GM13977 (cell line): ENCODE measurements at places on chromosomes 11 and 22.

GRCh38 chr22:48535868-48536540, 1291.7 kb downstream of the BRD1 start:
- DNase-seq = no peak

DNA sequence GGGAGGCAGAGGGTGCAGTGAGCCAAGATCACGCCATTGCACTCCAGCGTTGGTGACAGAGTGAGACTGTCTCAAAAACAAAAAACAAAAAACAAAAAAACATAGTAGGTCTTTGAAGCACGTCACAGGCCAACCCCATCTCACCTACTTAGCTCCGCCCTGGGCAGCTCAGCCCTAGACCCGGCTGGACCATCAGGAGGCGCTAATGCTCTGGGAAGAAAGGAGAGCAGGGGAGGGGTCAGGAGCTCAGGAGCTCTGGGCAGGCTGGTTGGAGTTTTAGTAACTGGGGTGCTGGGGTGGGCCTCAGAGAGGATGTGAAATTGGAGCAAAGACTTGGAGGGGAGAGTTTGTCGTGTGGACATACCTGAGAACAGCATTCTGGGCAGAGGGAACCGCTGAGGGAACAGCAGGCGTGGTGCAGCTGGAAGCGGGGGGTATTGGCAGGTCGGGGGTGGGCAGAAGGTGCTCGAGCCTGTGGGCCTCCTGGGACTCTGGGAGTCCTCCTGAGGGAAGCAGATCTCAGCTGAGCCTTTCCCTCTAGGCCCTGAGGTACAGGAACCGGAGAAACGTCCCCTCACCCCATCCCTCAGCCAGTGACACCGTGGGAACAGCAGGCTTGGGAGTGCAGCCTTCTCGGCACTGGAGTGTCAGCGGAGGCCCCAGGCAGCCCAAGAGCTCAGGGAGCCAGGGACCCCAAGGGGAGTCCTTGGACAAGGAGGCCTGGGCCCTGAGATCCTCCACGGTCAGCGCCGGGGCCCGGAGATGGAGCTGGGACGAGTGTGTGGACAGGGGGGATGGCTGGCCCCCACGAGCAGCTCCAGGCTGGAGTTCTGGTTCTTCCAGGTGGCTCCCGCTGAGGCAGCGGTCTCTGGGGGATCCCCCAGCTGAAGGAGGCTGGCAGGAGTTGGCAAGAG, 2.2 kb upstream of the RPS6KA4 start:
- DNase-seq = no peak

DNA sequence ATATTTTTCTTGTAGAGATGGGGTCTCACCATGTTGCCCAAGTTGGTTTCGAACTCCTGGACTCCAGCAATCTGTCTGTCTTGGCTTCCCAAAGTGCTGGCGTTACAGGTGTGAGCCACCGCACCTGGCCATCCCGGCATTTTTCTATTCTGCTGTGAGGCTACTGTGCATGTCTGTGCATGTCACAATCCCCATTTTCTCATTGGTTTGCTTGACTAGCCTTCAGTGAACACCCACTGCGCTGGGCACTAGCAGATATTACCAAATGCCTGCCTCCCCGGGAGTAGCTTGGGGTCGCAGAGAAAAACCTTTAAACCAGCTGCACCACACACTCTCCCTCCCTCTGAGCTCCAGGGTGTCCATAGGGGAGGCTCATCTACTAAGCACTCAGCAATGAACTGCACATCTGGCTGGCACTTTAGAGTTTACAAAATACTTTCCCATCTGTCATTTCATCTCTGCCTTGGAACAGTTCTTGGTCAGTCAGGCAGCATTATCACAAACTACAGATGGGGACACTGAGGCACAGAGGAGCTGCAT, 4.9 kb downstream of the CSNK1E start:
- no peak for DNase-seq

GRCh38 chr11:130020323-130020722, 17.7 kb upstream of the PRDM10 start:
- DNase-seq = no peak

DNA sequence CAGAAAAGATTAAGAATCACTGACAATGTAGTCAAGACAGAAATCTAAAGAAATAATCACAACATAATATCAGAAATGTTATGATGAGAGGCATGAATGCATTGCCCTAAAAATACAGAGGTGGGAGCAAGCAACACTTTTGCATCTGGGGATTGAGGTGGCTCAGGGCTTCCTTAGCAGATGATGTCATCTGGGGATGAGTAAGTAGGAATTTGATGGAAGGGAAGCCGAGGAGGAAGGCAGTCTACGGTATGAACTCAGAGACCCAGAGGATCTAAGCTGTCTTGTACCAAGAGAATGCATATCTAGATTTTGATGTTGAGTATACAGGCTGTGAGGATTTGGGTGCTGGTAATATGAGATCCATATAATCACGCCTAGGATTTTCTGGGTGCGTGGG, 193.0 kb upstream of the SNX19 start:
- DNase-seq = no peak

GRCh38 chr11:132099692-132100091, 729.3 kb downstream of the NTM start:
- no peak for DNase-seq

- DNase-seq = no peak
Measured at GRCh38 chr11:27514558-27514957, 8.0 kb upstream of the LIN7C start.

GRCh38 chr11:113593698-113594308, 112.3 kb downstream of the TMPRSS5 start:
- peak; percentile 34 for DNase-seq

DNA sequence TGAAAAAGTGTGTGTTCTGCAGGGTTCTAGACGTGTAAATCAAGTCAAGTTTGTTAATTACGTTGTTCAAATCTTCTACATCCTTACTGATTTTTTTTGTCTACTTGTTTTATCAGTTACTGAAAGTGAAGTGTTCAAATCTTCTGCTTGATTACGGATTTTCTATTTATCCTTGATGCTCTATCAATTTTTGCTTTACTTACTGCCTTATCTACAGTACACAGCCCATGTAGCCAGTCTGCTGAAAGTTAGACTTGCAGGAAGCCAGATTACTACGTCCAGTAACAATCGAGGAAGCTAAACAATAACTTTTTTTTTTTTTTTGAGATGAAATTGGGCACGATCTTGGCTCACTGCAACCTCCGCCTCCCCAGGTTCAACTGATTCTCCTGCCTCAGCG, 15.6 kb upstream of the C11orf24 start:
- DNase-seq = no peak

GRCh38 chr11:57460022-57460757, at the start of gene RTN4RL2:
TSS of gene RTN4RL2 (plus strand) at chr11:57460528. CDS start at chr11:57460866, 338 bp downstream.
- peak; percentile 88 for DNase-seq
